ENCODE measurements at places on chromosomes 7 and 10. TPM values are rescaled to one million over a fixed set of nuclear protein-coding genes. Genes with fewer than 3 reads are reported as not detected.

- DNase-seq: no peak
Observed at GRCh38 chr10:129170812-129171211, 296.2 kb upstream of the MGMT start.

DNA sequence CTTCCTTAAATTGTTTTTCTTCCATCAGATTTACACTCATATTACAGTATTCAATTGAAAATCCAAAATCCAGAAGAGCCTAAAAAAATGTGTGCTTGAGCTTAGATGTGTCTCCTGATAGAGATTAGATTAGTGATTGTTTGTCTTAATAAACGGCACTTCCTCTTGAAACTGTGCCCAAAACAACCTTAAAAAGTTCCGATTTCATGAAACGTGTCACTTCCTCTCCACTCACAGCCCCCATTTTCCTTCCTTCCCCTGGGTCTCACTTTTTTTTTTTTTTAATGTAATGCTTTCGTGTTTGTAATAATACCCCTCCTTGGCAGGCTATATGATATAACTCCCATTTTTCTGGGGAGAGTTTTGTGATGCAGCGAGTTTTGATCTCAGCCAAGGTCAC lies 114.8 kb upstream of the ADO start:
- peak; percentile 40 for DNase-seq

DNA sequence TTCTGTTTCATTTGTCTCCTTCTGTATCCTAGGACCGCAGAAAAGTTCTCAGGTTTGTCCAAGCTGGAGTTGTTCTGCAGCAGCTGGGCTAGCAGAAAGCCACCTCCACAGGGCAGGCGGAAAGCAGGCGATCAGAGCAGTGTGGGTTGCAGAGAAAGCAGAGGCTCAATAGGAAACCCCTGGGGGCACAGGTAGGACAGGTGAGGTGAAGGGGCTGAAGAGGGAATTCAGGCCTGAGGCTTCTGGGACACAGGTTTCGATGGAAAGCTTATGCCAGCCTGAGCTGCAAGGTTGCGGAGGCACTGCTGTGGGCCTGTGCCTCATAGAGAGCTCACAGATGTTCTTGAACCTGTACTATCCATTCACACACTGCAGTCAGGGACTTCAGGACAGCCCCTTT lies 194.9 kb upstream of the TPK1 start:
- no peak for DNase-seq

DNA sequence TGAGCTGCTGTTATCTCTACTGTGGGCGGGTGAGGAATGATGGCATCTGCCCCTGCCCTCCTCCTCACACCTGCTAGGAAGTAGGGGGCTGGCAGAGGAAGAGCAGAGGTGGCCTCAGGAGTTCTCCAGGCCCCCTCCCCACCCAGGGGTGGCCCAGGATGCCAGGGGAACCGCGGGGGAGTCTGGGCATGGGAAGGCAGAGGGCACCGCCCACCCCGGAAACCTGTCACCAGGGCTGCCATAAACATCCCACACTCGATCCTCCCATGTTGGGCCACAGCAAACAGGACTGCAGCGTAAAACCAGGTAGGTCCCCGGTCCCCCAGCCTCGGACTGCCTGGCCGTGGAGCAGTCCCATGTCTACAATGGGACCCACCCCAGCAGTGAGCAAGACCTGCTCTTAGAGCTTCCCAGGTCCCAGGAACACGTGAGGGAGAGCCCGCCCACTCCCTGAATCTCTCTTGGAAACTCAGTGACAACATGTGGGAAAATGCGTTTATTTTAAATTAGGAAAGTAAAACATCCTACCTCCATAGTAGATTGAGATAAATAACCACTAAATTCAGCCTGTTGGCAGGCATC lies 23.4 kb downstream of the EBF3 start:
- no peak for DNase-seq

GRCh38 chr7:29116361-29117200 lies 29.8 kb downstream of the CPVL start:
- no peak for DNase-seq

- no peak for DNase-seq
Observed at GRCh38 chr7:69032848-69033247, 565.4 kb upstream of the AUTS2 start.

- DNase-seq: no peak
Observed at GRCh38 chr10:100775386-100775785, 30.0 kb downstream of the PAX2 start.

DNA sequence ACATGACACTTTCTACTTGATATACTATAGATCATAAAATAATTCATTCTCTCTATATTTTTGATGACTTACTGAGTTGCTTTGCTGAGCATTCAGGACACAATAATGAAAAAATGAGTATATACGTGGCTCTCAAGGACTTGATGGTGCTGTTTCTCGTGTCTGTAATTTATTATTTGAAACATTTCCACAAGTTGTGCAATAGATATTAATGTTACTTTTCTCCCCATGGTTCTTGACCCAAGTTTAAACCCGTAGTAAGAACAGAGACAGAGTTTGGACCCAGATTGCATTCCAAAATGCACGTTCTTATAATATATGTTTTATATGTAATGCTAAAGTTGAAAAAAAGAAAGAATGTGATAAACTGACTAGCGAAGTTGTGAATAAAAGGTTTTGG lies 94.2 kb upstream of the FAM3C start:
- no peak for DNase-seq

DNA sequence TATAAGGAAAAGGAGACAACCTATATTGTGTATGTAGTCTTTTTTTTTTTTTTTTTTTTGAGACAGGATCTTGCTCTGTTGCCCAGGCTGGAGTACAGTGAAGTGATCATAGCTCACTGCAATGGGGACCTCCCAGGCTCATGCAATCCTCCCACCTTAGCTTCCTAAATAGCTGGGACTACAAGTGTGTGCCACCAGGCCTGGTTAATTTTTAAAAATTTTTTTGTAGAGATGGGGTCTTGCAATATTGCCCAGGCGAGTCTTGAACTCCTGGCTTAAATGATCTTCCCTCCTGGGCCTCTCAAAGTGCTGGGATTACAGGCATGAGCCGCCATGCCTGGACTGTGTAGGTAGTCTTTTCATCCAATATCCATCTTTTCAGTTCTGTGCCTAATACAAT lies 78.7 kb upstream of the ARHGAP21 start:
- no peak for DNase-seq

DNA sequence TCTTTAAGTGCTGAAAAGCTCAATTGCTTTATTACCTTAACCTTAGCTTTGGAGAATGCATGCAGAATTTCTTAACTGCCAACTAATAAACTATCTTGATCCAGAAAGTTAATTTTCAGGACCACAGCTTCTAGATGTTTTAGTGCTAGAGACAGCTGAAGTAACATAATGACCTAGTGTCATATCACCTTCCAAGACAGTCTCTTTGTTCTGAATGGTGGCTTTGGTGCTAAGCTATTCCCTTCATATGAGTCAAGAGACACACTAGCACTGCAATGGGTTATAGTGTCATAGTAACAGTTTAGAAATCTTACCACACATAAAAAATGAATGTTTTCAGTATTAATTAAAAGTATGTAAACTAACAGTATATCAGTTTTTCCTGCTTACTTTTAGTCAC lies 115.4 kb upstream of the LRRN3 start:
- DNase-seq: no peak

NKX2-3 gene
- polyA plus RNA-seq: 11.9 TPM

SLC16A9 gene
- 0.27 TPM for polyA plus RNA-seq

MRC1 gene
- 11.2 TPM for polyA plus RNA-seq

NOC3L gene
- polyA plus RNA-seq: 2.7 TPM

TNRC18 gene
- polyA plus RNA-seq: 89.8 TPM

All from small intestine (tissue), 16 donors.